ENCODE measurements at places on chromosomes 2 and 18.
A peak's percentile ranks its signal among the peaks of the same experiment; 100 is the strongest.

DNA sequence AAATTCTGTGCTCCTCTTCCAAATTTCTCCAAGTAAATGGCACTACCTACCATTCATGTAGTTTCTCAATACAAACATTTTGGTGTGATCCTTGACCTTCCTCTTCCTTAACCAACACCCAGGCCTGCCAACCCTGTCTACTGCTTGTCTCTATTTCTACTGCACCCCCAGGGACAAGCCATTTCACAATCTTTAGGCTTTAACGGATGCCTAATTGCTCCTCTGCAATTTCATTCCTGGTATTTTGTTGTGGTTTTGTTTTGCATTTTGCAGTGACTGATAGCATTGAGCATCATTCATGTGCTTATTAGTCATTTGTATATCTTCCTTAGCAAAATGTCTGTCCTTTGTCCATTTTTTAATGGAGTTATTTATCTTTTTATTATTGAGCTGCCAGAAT lies 10.0 kb downstream of the FAP start:
- no peak for DNase-seq

GRCh38 chr18:79856119-79857007 lies 58.6 kb downstream of the KCNG2 start:
- no peak for DNase-seq

DNA sequence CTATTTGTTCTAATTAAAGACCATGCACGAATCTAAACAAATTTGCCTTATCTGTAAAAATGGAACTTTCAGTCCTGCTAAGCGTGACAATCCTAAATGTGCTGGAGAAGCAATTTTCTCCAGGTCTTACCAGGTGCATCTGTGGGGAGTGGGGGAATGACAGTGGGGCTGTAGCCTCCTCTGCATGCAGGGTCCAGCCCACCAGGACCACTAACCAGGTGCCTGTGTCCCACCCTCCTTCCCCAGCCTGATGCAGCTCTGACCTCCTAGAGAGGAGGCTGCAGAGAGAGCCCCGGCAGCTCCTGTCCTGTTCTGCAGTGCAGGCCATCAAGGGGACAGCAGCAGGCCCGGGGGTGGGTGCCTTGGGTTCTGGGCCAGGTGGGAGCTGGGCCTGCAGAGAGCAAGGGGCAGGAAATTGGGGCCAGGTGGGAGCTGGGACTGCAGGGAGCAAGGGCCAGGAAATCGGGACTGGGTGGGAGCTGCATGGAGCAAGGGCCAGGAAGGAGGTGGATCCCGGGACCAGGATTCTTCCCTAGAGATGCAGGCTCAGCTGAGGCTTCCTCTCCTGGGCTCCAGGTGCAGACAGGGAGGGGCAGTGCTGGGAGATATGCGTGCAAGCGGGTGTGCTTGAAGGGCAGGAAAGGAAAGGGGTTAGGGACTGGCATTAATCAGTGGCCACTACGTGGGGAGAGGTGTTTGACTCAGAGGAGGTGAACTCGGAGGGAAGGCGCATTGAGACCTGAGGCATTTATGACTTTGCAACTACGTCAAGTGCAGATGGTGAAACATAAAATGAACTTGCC lies 185.3 kb downstream of the ANKRD30B start:
- no peak for DNase-seq

- no peak for DNase-seq
Observed at GRCh38 chr18:45792506-45793263, 32.8 kb upstream of the SIGLEC15 start.

DNA sequence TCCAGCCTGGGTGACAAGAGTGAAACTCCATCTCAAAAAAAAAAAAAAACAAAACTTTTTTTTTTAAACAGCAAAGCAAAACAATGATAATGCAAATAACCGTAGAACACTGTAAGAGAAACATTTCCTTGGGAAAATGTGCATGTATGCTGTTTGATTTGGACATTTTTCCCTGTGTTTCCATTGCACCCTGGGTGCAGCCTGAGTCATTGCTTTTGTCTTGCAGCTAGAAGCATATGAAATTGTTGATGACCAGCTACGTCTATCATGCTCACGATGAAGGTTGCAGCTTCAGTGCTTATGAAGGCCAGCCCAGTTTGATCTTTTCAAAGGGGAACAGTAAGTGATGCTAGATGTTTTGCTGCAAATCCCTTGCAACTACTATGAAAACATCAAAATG lies 41.5 kb downstream of the MOGAT1 start:
- DNase-seq = no peak

- no peak for DNase-seq
Observed at GRCh38 chr2:233007739-233008138, 5.3 kb downstream of the NGEF start.

- no peak for DNase-seq
Observed at GRCh38 chr2:150052457-150052856, 435.0 kb downstream of the RND3 start.

DNA sequence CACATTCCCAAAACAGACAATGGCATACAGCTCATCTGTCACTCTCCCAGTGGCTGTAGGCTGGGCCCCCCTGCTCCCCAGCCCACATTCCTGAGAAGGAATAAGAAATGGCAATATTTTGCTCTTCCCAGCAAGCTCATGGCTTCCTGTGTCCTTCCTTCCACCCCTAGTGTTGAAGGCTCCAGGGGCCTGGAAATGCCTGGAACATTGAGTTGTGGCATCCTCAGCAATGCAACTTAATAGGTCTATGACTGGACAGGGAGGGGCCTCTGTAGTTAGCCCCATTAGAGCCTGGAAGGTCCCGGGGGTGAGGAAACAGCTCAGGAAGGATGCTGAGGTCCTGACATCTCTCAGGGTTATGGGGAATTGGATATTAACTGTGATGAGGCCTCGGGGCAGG lies 3.3 kb downstream of the KIF3C start:
- DNase-seq = no peak

DNA sequence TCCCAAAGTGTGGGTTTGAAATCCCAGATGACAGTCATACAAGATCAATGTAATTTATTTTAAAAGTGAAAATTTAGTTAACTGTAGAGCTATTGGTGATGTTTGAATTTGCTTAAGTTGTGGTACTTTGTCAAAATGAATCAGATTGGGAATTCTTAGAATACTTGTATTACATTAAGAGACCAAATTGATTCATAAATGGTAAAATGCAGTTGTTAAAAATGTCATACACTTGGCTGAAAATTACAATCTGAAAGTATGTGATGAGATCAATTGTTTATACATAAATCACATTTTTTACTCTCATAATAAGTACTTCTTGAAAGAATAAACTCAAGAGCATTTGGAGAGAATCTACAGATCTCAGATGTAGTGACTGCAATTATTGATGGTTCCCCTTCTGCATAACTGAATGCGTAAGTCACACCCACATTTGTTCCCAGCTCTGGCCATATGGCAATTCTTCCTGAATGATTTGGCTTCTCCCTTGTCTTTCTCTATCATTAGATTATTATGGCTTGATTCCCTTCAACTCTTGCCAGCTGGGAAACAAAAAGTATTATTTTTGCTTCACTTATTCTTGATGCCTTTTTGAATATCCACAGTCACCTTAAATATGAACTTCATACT lies 558.5 kb downstream of the CPS1 start:
- no peak for DNase-seq

DNA sequence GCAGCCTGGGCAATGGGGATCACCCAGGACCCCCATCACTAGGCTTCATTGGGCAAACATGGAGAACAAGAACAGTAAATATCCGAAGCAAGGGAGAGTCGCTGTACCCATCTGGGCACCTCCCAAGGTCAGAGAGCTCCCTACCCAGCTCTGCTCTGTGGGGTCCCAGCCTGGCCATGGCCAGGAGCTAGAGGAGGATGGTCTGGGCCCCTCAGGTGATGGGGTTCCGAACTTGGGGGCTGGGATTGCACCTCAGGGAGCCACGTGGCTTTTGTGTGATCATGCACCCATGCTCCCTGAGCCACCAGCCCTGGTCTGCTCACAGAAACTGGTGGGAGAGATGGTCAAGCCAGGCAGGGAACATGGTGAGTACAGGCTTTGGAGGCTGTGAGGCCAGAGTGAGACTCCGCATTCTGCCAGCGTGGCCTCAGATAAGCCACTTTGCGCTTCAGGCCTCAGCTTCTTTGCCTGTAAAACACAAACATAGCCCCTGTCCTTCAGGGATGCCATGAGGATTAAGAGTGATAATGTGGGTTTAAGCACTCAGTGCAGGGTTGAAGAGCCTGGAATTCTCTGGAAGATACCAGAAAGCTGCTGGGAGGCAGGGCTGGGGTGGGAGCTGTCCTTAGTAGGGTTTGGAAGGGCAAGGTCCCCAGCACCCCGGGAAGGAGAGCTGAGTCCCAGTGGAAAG lies 3.0 kb upstream of the NMUR1 start:
- DNase-seq = no peak

- DNase-seq = no peak
Observed at GRCh38 chr2:230798769-230799399, 65.9 kb upstream of the ITM2C start.

DNA sequence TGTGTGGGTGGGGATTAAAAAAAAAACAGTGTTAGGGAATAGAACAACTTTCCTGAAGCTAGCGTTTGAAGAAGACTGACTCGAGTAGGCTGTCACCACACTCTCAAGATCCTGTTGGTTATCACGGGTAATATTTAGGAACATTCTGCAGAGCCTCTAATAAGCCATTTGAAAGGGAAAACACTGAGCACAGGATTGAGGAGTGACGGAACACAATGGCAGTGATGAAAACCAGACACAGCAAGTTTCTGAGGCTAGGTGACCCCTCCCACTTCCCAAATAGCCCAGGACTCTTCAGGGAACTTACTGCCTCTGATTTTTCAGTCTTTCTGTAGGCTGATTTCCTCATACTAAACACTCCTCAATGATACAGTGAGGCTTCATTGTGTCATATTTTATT lies 88.2 kb upstream of the TMEM200C start:
- DNase-seq = no peak

DNA sequence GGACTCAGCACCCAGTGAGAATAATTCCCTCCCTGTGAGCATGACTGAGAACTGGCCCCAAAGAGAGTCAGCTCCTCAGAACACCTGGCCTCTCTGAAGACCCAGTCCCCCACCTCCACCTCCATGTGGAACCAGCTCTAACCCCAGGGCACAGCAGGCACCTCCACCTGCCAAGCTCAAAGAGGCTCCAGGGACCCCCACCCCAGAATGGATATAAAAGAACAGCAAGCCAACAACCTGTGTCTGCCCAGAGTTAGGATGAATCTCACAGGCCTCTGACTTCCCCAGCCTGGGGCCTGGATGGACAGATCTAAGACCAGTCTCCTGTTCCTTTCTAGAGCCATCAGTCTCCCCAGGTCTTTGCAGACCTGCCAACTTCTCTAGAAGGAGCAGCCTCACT lies 498.5 kb downstream of the EIPR1 start:
- no peak for DNase-seq

GRCh38 chr2:152223977-152224376 lies 48.4 kb upstream of the STAM2 start:
- no peak for DNase-seq

- no peak for DNase-seq
Observed at GRCh38 chr2:23036629-23037028, 348.4 kb upstream of the KLHL29 start.

GRCh38 chr2:127179766-127180165 lies 40.3 kb downstream of the CYP27C1 start:
- no peak for DNase-seq

GRCh38 chr2:207091176-207091575 lies 74.6 kb downstream of the KLF7 start:
- no peak for DNase-seq

GRCh38 chr18:79848579-79849327 lies 51.0 kb downstream of the KCNG2 start:
- no peak for DNase-seq

GRCh38 chr2:48527226-48527885 lies 2.6 kb upstream of the STON1 start:
- no peak for DNase-seq

GRCh38 chr2:189658306-189659212 lies 2.7 kb upstream of the ASNSD1 start:
- DNase-seq = peak; percentile 21

DNA sequence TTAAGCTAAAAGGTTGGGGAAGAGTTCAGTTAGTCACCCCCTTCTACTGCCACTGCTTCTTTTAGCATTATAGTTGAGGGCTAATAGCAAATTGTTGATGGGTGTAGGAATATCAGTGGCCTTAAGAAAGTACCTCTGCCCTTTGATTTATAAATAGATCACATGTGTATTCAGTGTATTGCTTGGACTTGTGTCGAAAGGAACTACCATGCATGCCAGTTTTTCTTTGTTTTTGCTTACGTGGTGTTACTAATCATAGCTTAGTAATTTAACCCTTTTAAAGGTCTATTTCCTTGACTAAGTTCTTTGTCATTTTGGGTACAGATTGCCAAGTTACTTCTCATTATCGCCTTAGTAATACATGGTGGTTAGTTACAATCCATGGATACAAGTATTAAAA lies 85.6 kb downstream of the MIB1 start:
- DNase-seq = no peak

- DNase-seq = no peak
Observed at GRCh38 chr2:127355407-127356008, 32.3 kb downstream of the MAP3K2 start.

DNA sequence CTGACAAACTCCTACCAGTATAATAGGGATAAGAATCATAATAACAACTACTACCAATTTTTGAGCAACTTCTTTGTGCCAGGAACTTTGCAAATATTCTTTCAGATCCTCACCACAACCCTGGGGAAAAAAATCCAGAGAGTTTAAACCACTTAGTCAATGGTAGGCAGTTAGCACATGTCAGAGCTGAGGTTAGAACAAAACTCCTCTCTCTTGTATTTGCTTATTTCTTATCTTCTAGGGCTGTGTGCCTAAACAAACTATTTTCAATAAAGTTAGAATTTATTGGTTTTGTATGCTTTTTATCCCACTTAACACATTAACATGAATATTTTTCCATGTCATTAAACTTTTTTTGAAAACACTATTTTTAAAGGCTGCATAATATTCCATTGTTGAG lies 127.1 kb downstream of the BCL11A start:
- no peak for DNase-seq

DNA sequence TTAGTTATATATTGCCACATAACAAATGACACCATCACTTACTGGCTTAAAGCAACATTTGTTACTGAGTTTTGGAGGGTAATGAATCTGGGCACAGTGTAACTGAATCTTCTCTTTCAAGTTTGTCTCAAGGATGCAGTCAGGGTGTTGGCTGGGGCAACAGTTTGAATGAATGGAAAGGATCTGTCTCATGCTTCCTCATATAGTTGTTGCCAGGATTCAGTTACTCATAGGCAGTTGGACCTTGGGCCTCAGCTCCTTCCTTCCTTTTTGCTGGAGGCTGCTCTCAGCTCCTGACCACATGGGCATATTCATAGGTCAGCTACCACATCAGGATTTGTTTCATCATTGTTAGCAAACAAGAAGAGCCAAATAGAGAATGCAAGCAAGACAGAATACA lies 466.1 kb upstream of the MC4R start:
- DNase-seq = no peak

- no peak for DNase-seq
Observed at GRCh38 chr2:150698016-150698661, 210.7 kb upstream of the RND3 start.

All from activated naive CD4-positive, alpha-beta T cell (primary cell).